ENCODE measurements at places on chromosomes 13 and 19.

- DNase-seq, result no peak
Measured at GRCh38 chr13:97114651-97115050, 107.5 kb upstream of the MBNL2 start.

DNA sequence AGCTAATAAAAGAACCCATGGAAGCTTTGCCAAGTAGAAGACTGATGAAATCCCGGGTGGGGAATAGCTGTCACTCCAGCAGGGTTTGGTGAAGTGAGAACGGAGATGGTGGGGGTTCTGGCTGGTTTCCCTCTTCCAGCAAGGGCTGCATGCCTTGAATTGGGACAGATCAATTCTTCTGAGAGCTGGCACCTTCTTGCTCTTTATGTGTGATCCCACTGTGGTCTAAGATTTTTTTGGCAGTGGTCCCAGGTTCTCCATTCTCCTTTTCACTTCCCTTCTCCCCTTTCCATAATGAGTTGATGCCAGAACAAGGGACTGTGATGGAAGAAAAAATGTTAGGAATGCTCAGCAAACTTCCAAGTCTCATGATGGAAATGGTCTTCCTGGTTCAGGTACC is 50.0 kb downstream of the TNFSF11 start:
- DNase-seq, result no peak

- no peak for DNase-seq
Measured at GRCh38 chr19:10245189-10245939, 6.7 kb upstream of the MRPL4 start.

- no peak for DNase-seq
Measured at GRCh38 chr19:3976495-3977241, 5.8 kb upstream of the DAPK3 start.

GRCh38 chr13:77832339-77833100 is 86.1 kb downstream of the EDNRB start:
- DNase-seq, result no peak

DNA sequence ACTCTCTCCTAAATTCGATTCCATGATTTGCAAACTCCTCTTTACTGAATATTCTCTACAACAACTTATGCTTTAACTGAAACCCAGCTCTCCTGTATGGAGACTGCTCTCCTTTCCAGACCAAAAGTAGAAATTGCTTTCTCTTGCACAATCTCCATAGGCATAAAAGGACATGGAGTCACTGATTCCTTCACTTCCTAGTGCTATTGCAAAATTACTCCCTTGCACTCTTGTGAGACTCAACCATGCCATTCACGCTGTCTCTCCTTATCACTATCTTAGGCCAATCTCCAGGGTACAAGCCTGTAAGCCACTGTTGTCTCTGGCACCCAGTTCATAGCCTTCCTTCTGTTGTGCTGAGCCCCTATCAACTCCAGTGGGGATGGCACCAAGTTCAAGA is 30.6 kb downstream of the SERPINE3 start:
- peak; percentile 18 for DNase-seq

DNA sequence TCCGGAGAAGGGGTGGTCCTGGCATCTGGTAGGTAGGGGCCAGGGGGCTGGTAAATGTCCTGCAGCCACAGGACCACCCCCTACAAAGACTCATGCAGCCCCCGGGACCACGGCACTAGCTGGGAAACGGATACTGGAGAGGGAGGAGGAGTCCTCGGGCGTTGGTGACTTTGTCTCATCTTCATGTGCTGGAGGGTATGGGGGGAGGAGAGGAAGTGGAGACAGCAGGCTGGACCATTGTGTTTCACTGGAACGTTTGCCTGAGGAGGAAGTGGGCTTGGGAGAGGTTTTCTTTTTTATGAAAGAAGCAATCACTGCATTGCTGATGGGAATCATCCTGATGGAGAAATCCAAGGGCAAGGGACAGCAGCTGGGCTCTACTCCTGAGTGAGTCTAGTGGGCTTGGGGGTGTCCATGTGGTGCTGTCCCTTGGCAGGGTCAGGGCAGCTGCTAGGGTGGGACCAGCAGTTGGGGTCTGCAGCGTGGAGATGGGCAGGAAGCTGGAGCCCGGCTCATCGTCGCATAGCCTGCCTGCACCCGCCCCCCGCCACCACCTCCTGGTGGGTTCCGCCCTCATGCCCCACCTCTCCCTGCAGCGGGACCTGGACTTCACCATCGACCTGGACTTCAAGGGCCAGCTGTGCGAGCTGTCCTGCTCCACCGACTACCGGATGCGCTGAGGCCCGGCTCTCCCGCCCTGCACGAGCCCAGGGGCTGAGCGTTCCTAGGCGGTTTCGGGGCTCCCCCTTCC is 1.7 kb upstream of the ADM5 start:
- DNase-seq, result peak; percentile 51

DNA sequence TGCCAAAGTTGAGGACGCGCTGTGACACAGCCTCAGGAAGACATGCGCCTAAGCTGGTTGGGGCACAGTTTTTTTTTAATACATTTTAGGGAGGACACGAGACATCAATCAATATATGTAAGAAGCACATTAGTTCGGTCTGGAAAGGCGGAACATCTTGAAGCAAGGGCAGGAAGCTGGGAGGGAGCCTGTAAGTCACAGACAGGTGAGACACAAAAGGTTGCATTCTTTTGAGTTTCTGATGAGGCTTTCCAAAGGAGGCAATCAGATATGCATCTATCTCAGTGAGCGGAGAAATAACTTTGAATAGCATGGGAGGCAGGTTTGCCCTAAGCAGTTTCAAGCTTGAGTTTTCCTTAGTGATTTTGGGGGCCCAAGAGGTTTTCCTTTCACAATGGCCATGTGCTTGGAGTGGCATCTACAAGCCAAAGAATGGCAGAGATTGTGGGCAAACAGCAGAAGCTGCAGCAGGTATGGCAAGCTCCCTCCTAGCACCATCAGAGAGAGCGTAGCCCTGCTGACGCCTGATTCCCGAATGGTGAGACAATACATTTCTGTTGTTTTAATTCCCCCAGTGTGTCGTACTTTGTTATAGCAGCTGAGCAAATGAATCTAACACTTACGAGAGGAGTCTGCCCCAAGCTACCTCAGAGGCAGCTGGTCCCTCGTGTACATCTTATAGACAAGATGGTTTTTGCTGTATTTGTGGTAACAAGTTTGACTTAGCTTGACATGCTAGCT is 99.5 kb upstream of the TMTC4 start:
- DNase-seq, result no peak

DNA sequence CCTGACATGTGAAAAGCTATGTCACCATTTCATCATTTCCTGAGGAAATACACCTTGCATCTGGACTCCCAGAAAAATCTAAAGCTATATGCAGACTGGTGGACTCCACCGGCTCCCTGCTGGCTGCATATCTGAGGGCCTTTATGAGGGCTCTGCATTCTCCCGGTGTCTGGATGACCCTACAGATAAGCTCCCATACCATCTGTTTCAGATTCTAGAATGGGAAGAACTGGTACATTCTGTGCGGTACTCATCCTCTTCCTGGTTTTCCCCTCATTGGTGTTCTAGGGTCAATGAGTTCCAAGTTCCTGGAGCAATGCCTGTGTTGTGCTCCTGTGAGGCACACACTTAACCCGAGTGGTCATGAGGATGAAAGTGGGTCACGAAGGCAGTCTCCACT is 60.4 kb downstream of the COL4A1 start:
- peak; percentile 14 for DNase-seq
